Hematopoietic multipotent progenitor cell treated with erythropoietin and hydrocortisone succinate and interleukin-3 and kit ligand, for 17 days (in vitro differentiated cells): ENCODE measurements at places on chromosomes 2 and 18.

DNA sequence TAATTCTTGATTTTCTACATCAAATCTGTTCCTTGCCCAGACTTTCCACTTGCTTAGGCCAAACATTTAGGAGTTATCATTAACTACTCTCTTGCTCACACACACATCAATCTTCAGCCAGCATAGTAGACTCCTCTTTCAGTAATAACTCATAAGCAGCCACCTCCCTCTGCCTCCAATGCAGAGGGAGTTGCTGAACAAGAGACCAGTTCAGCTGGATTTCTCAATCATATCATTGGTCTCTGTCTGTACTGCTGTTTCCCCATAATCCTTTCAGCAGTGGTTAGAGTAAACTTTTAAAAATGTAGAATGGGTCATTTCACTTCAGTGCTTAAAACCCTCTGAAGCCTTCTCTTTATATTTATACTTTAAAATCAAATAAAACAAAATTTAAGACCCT is 112.9 kb downstream of the SLC39A10 start:
- no peak for DNase-seq

DNA sequence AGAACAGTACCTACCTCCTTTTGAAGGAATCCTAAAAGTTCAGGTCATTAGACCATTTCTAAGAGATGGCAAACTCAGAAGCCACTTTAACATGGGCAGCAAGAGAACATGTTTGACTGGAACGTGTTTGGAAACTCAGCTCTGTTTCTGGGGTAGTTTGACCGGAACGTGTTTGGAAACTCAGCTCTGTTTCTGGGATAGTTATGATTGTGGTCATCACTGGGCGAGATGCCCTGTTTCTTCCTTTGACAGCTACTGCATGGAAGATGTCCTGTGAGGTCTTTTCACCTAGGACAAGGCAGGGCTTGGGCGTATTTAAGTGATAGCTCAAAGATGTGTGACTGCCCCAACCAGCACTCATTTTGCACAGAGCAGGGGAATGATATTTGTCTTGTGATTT is 19.9 kb upstream of the SERPINB13 start:
- no peak for DNase-seq

- no peak for DNase-seq
These were observed 87.3 kb downstream of the PDK1 start for GRCh38 chr2:172643142-172643541.

GRCh38 chr18:49055754-49056172 is 105.0 kb upstream of the SMAD7 start:
- no peak for DNase-seq

DNA sequence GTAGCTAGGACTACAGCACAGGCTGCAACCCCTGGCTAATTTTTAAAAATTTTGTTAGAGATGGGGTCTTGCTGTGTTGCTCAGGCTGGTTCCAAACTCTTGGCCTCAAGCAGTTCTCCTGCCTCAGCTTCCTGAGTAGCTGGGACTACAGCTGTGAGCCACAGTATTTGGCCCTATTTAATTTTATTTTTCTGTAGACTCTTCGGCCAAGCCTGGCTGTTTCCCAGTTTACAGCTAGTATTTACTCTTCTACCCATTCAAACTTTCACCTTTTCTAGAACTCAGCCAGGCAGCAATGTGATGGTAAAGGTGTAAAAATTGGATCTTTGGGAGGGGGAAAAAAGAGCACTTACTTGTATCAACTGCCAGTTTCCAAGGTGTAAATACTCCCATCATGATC is 35.3 kb downstream of the SH3RF3 start:
- DNase-seq, result no peak

DNA sequence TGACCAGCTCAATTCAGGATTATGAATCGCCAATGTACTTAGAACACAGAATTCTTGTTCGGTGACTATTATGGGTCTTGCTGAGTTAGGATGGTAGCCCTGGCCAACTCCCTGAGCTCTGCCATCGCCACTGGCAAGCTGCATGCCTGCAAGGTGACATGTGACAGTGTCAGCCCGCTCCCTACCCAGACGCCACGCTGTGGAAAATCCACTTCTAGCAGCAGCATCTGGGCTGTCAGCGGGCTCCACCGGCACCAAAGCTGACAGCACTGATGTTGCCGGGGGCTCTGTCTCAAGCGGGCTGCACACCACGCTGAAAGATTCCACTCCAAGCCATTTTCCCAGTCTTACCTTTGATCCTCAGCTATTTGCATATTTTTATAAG is 100.7 kb downstream of the MYT1L start:
- no peak for DNase-seq
